ENCODE measurements at places on chromosomes 1 and 21.
A peak's percentile ranks its signal among the peaks of the same experiment; 100 is the strongest.

DNA sequence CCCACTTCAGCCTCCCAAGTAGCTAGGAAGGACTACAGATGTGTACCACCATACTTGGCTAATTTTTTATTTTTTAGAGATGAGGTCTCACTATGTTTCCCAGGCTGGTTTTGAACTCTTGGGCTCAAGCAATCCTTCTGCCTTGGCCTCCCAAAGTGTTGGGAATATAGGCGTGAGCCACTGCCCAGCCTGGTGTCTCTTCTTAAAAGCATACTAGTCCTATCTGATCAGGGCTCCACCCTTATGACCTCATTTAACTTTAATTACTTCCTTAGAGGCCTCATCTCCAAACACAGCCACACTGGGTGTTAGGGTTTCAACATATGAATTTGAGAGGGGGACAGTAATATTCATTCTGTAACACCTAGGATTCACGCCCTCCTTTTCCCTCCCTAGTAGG, 130.9 kb downstream of the GLIS1 start:
- DNase-seq = no peak

GRCh38 chr1:243471754-243472745, 216.2 kb downstream of the SDCCAG8 start:
- DNase-seq = no peak

DNA sequence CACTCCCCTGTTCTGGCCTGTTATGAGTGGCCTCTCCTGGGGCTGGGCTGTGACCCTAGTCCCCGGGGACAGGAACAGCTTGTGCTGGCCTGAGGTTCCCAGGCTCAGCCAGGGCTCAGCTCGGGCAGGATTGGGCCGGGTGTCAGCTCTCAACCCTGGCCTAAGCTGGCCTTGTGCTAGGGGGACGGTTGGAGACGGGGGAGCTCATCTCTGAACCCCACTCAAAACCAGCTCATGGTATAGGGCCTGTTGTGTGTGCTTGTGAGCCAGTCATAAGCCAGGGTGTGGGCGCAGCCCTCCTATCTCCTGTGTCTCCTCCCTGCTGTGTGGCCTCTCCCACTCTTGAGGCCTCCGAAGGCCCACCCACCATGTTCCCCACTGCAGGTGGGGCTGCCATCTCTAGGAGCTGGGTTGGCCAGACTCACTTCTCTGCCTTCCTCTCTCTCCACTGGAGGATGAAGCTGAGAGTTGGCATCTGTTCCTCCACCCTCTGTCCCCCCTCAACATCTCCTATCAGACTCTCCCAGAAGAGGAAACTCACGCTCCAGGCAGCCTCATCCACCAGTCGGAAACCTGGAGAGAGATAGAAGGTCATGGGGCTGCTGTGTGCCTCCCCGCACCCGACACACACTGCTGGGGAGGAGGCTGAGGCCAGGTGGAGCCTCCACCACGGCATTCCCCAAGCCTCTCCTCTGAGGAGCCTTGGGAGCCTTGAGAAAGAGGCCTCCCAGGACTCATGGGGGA, 1.4 kb downstream of the PEAR1 start:
- DNase-seq = no peak

GRCh38 chr1:151133018-151133806, 13.2 kb downstream of the SEMA6C start:
- DNase-seq = no peak

DNA sequence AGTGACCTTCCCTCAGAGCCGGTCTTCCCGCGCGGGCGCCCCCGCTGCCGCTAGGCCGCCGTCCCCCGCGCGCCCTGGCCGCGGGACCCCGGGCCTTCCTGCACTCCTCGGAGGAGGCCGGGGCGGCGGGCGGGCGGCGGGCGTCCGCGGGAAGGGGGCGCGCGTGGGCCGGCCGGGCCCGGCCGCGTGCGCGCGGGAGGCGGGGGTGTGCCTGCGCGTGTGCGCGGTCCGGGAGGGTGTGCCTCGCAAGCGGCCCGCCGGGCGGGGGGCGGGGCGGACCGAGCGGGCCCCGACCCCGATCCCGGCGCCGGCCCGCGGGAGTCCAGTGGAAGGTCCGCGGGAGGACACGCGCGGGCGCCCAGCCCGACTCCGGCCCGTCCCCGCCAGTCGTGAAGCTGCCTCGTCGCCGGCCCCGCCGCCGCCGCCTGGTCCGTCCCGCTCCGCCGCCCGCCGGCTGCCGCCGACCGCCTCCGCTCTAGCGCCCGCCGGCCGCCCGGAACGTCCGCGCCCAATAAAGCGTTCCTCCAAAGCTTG, 438 bp downstream of the MRPS6 start:
- DNase-seq = peak; percentile 38
